ENCODE measurements at places on chromosomes 12 and 14. TPM values are rescaled to one million over a fixed set of nuclear protein-coding genes. Genes with fewer than 3 reads are reported as not detected.
A peak's percentile ranks its signal among the peaks of the same experiment; 100 is the strongest.

RDH12 gene
- not detected for total RNA-seq

GRCh38 chr12:91935296-91935695 lies 210.3 kb downstream of the BTG1 start:
- DNase-seq: no peak

DNA sequence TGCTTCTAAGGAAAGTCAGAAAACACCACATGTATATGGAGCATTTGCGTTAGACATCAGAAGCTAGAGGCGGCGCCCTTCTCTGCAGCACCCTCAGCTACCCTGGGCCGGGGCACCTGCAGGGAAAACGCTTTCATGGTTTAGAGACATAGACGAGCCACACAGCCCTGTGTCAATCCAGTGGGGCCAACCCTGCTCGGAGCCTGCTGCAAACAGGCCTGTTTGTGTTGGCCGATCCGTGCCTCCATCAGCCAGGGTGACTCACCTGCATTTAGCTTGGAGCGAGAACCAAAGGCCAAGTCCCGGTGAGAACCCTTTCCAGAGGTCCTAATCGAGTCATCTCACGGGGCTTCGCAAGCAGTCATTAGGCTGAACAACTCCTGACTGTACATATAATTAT lies 19.5 kb upstream of the FZD10 start:
- DNase-seq: no peak

E2F7 gene
- total RNA-seq: 5.3 TPM

- DNase-seq: no peak
These were observed 345.3 kb downstream of the RPL10L start for GRCh38 chr14:46306267-46306666.

- DNase-seq: no peak
These were observed 6.7 kb downstream of the SLC2A3 start for GRCh38 chr12:7929083-7929792.

GRCh38 chr12:17333287-17333686 lies 727.3 kb upstream of the LMO3 start:
- no peak for DNase-seq

DNA sequence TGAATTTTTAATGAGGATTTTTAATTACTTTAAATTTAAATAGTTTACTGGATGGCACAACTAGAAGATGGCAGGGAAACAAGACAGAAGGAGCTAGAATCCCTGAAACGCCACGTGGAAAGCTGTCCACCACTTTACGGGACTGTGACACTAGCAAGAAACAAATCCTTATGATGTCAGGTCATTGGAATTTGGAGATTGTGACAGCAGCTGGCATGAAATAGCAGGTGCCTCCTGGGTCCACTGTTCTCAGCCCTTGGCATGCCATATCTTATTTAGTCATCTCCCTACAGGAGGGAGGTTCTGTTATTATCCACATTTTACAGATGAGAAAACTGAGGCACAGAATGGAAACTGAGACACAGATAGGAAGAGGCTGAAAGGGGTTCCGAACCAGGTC lies 113.8 kb downstream of the BCL11B start:
- no peak for DNase-seq

GRCh38 chr12:52041695-52042123 lies 9.5 kb upstream of the NR4A1 start:
- peak; percentile 76 for DNase-seq

GRCh38 chr12:68833508-68833907 lies 25.5 kb downstream of the MDM2 start:
- no peak for DNase-seq

- no peak for DNase-seq
These were observed 6.7 kb downstream of the HOXC4 start for GRCh38 chr12:54060174-54060974.

SCNN1A gene
- 2.3 TPM for total RNA-seq
